Stimulated activated CD4-positive, alpha-beta T cell treated with anti-CD3 and anti-CD28 coated beads, Interleukin-1b, Interleukin-23, amount 100 ng/mL, for 4 hours (primary cell): ENCODE measurements at places on chromosomes 5 and 9.

GRCh38 chr5:173331956-173332479 lies 3.8 kb upstream of the STC2 start:
- peak; percentile 57 for DNase-seq

GRCh38 chr5:108953940-108954339 lies 206.2 kb downstream of the FER start:
- no peak for DNase-seq

DNA sequence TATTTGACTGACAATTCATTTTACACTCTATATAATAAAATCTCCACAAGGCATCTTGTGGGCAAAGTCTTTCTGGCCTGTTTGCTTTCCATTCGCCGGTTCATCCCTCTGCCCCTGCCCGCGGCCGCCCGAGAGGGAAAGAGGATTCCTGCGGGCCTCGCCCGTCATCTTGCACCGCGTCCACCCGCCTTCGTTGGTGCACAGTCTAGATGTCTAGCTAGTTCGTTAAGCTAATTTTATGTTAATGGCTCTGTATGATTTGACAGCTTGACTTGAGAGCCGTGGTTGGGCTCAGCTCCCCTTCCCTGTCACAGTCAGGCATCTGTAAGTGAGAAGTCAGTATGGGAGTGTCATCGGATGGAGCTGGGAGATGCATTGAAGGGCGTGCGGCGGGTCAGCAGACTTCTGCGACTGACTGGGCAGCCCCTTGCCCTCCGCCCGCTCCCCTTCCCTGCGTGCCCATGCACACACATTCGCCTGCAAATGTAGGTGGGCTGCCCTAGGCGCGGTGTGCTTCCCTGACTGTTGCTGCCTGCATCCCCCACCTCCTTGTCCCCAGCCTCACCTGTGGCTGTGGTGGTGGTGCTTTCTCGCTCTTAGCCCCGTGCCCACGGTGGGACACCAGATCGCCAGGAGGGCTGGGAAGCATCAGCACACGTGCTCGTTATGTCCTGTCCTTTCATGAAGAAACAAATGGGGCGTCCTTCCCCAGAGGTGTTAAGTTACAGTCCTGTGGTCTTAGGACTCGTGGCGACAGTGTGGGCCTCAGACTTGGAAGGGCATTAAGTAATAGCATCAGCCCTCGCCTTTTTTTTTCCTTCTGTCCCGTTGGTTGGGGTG lies 25.9 kb upstream of the PRDM12 start:
- no peak for DNase-seq

- DNase-seq: no peak
These were observed 482.6 kb downstream of the PTPRD start for GRCh38 chr9:10130061-10130675.
